D721Med (cell line): ENCODE measurements at places on chromosomes 2 and 18.

DNA sequence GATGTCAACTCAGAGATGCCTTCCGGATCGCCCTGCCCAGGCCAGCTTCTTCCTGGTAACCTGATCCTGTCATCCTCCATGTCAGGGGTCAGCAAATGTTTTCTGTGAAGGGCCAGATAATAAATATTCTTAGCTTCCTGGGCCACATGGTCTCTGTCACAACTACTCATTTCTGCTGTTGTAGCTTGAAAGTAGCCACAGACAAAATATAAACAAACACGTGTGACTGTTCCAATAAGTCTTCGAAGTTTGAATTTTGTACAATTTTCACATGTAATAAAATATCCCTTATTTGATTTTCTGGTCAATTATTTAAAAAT, 35.8 kb downstream of the ANXA4 start:
- no peak for DNase-seq

GRCh38 chr2:186422226-186422625, 63.8 kb upstream of the ZC3H15 start:
- no peak for DNase-seq

DNA sequence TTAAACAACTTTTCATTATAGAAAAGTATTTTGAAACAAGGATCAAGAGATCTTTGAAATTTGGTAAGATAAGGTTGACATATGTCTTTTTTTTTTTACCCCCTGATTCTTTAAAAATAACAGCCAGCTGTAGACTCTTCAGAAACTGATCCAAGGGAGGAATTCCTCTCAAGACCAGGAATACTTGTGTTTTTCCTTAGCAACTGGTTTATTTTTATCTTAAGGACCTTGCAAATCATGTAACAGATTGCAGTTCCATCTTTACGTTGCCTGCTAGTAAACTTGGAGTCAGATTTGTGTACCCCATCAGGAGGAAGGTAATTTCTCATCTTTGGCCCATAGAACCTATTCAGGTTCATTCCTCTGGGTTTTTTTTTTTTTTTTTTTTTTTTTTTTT, 71.6 kb downstream of the BOLA3 start:
- DNase-seq: no peak

GRCh38 chr2:45595721-45596435, 15.2 kb downstream of the SRBD1 start:
- no peak for DNase-seq

DNA sequence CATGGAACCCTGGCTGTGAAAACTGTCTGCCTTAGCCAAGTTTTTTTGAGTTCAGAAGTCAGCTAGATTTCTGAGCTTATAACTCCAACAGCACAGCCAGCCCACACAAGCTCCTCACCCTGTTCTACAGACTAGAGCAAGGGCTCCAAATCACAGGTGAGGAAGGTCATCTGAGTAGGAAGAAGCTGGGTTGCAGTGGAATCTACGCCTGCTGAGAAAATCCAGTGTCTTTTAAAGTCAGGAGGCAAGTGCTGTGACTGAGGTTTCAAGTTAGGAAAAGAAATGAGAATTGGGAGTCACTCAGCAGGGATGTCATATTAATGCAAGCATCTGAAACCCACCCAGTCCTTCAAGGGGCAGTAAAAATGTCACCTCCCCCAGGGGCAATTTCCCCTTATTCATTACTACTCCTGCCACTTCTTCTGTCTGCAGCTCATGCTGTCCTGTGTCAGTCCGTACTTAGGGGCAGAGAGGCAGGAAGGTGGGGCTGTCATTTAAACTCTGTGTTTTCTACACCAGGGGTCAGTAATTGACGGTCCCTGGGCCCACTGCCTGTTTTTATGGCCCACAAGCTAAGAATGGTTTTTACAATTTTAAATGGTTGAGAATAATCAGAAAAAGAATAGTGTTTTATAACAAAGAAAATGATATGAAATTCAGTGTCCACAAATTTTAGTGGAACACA, 551.1 kb downstream of the BCL11A start:
- no peak for DNase-seq

GRCh38 chr2:170086117-170086688, 91.7 kb upstream of the MYO3B start:
- DNase-seq: no peak

DNA sequence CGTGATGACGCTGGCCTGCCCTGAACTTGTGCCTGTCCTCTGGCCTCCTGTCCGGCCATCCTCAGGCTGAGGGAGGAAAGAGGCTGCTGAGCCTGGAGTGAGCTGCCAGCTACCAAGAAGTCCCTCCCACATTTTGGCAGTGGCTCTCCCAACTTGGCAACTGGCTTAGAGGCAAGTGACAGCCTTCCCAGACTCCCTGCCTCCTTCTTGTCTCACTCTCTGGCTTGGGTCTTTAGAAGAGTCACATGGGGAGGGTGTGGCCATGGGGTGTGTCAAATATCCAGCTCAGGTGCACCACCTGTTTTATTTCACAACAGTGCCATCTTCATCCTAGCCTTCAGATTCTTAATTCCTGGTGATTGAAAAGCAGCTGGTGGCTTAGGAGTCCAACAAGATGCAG, 222.9 kb downstream of the PRKCE start:
- no peak for DNase-seq

DNA sequence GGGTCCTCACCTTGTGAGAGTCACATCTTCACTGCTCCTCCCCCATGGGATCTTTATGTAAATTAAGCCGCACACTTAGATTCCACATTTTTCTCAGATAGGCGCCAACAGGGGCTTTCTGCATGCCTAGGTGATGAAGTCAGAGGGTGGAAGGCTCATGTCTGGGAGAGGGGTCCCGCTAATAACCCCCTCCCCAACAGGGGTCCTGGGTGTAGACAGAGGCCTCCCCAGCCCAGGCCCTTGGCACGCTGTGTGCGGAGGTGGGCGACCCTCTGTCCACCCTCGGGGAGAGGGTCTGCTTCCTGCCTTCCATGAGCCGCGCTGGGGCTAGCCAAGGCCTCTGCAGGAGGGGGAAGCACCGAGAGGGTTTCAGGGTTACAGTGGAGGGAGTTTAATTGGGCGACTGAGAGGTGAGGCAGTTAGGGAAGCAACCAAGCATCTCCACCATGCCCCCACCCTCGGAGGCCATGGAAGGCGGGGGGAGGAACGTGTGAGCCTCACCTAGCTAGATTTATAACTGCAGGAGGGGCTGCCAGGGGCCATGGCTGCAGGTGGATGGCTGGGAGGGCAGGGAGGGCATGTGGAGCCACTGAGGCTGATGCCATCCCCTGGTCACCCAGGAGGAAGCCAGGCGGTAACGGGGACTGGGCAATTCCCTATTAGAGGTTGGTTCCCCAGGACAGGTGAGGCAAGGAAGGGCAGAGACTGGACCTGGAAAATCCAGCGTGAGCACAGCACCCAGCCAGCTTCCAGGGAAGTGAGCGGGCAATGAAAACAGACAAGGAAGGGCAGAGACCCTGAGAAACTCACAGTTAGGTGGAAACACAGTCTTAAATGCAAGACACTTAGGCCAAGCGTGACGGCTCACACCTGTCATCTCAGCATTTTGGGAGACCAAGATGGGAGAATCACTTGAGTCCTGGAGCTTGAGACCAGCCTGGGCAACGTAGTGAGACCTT, 7.7 kb upstream of the PXDN start:
- DNase-seq: no peak

GRCh38 chr2:145751629-145752028, 1231.7 kb upstream of the ZEB2 start:
- no peak for DNase-seq

DNA sequence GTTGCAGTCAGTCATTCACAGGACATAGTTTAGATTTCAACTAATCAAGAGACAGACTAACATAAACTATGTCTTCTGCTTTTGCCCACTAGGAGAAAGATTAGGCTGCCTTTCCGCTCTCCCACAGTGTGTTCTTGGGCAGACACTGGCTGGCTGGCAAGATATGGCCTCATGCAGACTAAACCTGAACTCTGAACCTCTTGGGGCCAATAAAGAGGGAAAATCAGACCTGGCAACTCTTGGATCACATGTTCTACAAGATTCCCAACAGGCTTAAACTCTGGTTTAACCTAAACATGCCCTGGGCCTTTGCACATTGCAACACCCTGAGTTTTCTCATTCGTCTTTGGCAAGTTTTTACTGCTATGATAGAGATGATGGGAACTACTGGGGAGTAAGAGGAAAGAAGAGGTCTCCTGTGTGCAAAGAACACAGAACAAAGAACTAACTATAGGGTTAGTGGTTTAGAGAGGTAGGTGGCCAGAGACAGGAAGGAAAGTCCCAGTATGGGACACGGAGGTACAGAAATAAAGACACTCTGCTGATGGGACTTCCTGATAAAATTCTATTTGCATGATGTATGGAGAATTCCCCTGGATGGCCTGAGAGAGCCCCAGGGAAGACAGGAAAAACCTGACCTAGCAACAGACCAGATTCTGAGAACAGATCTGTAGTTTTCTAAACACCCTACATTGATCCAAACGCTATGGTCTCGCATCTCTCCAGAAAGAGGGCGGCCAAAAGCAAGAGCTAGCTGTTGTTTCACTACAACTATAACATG, 2.0 kb upstream of the ATRAID start:
- peak; percentile 1 for DNase-seq

DNA sequence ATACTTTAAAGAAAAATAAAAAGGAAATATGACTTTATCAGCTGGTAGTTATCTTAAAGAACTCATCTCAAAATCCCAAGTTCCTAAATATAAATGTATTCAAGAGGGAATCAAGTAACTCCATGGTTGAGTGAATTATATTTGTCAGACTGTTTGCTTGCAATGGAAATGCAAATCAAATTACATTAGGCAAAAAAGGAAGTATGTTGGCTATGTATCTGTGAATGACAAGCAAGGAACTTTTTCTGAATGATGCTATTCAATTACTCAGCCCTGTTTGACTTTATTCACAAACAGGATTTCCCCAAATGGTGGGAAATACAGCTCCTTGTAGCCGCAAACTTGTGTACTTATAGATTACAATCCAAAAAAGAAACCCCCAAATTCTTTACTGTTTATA, 309.1 kb downstream of the ARL6IP6 start:
- DNase-seq: no peak

- no peak for DNase-seq
These were observed 136.0 kb upstream of the FAM98A start for GRCh38 chr2:33735096-33735495.

- no peak for DNase-seq
These were observed 50.7 kb downstream of the CRIM1 start for GRCh38 chr2:36406296-36406695.

- DNase-seq: no peak
These were observed 74.1 kb upstream of the EHBP1 start for GRCh38 chr2:62631160-62632085.

- no peak for DNase-seq
These were observed 102.1 kb downstream of the ATAD2B start for GRCh38 chr2:23824777-23825212.

- no peak for DNase-seq
These were observed 481.1 kb downstream of the CBLN2 start for GRCh38 chr18:72063001-72063400.

DNA sequence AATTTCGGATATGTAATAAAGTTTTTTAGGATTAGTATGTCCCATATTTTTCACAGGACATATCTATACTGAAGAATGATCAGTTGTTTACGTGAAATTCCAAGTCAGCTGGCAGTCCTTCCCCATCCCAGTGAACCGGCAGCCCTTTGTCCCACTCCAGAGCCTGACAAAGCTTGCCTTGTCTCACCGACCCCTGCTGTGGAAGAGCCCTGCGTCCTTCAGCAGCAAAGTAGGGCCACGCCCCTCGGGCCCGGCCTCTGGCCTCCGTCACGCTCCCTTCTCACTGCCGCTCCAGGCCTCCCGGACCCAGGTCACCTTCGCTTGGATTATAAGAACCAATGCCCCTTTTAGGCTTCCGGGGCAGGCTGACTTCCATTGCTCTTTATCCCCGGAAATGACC, 89.8 kb upstream of the TGIF1 start:
- no peak for DNase-seq

DNA sequence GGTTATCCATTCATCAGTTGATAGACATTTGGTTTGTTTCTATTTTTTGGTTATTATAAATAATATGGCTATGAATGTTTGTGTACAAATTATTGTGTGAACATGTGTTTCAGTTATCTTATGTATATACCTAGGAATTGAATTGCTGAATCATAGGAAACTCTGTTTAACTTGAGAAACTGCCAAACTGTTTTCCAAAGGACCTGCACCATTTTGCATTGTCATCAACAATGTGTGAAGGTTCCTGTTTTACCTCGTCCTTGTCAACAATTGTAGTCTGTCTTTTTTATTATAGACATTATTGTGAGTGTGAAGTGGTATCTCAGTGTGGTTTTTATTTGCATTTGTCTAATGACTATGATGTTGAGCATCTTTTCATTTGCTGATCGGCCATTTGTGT, 17.1 kb downstream of the PDK1 start:
- DNase-seq: no peak

DNA sequence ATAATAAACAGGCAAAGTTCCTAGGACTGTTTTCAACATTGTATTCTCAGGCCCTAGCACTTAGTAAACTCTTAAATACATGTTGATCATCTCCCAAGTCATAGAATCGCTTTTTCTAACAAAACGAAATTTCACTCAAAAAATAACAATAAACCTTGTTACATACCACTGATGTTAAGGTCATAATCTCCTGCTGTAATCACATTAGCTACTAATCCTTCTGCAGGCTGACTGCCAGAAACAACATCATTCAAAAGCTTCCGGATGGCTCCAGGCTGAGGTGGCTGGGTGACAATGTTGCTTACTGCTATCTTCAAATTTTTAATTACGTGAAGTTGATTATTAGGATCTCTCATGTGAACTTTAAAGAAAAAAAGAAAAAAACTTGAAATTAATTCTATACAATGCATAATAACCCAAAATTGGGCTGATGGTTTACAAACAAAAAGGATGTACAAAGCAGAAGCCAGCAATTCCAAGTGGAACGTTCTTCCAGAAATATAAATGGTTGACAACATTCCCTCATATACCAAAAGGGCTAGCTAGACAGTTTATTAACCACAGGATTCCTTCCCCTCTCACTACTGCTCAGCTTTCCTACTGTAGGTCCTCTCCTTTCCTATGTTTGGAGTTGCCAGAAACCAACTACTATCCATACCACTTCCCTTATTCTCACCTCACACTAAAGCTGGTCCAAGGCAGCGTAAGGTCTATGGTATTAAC, 11.6 kb downstream of the TRAPPC8 start:
- peak; percentile 68 for DNase-seq

GRCh38 chr18:59697236-59697932, at the start of gene CCBE1:
CCBE1 (minus strand) TSS chr18:59697423.
- DNase-seq: peak; percentile 83

- DNase-seq: no peak
These were observed 198.0 kb downstream of the ARL4C start for GRCh38 chr2:234298918-234299317.

GRCh38 chr2:79774016-79774415, 261.2 kb downstream of the CTNNA2 start:
- no peak for DNase-seq
